ENCODE measurements at places on chromosomes 2 and 18.

DNA sequence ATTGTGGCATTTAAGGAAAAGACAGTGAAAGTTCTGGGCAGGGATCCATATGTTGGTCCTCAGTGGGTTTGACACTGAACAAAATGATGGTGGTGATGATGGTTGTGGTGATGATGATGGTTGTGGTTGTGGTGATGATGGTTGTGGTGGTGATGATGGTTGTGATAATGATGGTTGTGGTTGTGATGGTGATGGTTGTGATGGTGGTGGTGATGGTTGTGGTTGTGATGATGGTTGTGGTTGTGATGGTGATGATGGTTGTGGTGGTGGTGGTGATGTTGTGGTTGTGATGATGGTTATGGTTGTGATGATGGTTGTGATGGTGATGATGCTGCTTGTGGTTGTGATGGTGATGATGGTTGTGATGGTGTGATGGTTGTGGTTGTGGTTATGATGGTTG, 308.7 kb downstream of the AGAP1 start:
- DNase-seq: no peak

GRCh38 chr18:31557446-31557845, 34.2 kb upstream of the TTR start:
- DNase-seq: no peak

GRCh38 chr2:120140866-120141265, 82.3 kb downstream of the TMEM185B start:
- no peak for DNase-seq

DNA sequence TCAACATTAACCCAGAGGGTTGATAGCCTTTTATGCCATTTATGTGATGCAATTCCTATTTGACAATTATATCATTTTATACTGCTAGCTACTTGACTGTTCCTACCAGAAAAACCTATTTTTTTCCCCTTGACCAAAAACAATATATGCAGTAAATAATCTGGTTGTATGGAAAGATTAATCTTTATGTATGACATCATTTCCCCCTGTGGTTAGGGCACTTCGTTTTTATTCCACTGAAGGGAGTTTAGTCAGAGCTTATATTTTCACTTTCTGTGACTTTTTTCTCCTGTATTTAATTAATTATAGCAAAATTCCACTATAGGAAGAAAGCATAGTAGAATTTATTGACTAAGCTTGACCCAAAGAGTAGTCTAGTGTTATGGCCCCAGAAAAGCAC, 107.6 kb downstream of the HAUS1 start:
- DNase-seq: no peak

DNA sequence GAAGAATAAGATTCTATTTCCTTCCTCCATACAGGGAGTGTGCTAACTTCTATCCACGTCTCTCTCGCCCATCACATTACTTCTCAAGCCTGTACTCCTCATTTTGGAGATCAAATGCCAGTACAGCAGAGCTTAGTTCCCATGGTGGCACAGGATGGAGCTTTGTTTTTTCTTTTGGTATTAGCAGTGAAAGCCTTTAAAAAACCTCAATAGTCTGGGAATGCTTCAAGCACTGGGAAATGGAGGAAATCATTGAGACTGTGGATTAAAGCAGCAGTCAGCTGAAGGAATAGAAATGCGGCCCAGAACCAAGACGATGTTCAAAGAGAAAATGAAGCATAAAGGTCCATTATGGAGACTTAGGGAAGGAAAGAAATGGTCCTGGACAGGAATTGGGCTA, 102.3 kb downstream of the NRXN1 start:
- DNase-seq: no peak

GRCh38 chr2:101843471-101843870, 146.0 kb downstream of the MAP4K4 start:
- no peak for DNase-seq

- no peak for DNase-seq
Measured at GRCh38 chr18:27250471-27250870, 65.4 kb upstream of the CHST9 start.

DNA sequence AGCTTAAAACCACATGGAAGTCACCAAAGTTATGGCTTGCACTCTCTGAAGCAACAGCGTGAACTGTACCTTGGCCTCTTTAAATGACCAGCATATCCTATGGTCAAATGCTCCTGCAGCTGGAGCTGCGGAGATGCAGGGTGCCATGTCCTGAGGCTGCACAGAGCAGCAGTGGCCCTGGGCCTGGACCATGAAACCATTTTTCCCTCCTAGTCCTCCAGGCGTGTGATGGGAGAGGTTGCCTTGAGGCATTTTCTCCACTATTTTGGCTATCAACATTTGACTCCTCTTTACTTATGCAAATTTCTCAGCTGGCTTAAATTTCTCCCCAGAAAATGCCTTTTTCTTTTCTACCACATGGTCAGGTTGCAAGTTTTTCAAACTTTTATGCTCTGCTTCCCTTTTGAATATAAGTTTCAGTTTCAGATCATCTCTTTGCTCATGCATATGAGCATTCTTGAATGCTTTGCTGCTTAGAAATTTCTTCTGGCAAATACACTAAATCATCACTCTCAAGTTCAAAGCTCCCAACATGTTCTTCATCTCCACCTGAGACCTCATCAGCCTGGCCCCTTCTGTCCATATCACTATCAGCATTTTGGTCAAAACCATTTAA, 82.9 kb upstream of the TMEFF2 start:
- no peak for DNase-seq

- DNase-seq: no peak
Measured at GRCh38 chr18:6427286-6427685, 12.6 kb upstream of the L3MBTL4 start.

- DNase-seq: no peak
Measured at GRCh38 chr2:8594731-8595427, 87.0 kb upstream of the ID2 start.

Measured in trophoblast cell (in vitro differentiated cells and primary cell).